ENCODE measurements at places on chromosomes 5 and 9.
A peak's percentile ranks its signal among the peaks of the same experiment; 100 is the strongest.

- no peak for DNase-seq
Observed at GRCh38 chr9:88937248-88937647, 54.0 kb upstream of the S1PR3 start.

GRCh38 chr9:121599872-121600585 is 51.4 kb upstream of the DAB2IP start:
- DNase-seq = no peak

DNA sequence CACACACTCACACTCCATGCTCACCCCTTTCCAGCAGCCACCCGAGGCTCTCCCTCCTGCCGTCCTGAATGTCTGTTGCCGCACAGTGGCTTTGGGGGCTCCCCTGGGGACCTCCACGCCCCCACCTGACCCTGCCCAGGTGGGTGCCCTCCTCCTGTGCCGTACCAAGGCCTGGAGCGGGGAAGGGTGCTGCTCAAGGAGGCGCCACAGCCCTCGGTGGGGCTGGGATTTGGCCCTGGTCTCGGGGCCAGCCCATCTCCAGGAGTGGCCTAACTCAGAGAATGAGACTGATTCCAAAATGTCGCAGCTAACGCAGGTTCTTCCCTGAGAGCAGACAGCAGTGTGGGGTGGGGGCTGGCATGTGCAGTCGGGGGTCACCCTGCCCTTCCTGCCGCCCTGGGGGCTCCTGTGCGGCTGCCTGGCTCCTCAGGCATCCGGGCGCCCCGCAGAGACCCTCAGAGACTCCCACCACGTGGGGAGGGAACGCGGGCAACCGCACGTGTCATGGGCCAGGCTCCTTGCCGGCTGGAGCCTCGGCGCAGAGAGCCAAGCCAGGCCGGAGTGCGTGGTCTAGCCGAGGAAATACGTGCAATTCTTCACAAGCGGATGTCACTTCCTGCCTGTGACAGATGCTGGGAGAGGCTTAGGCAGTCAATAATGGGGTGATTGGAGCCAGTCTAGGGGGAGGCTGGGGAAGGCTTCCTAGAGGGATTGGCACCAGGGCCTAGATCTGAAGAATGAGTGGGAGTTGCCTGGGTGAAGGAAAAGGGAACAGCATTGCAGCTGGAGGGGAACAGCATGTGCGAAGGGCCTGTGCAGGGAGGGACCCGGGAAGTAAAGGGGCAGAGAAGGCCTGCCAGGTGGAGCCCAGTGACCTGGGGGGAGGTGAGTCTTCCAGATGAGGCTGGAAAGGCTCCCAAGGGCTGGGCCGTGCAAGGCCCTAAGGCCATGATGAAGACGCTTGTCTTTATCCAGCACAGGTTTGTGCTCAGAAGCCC is 44.1 kb downstream of the C9orf50 start:
- DNase-seq = no peak

DNA sequence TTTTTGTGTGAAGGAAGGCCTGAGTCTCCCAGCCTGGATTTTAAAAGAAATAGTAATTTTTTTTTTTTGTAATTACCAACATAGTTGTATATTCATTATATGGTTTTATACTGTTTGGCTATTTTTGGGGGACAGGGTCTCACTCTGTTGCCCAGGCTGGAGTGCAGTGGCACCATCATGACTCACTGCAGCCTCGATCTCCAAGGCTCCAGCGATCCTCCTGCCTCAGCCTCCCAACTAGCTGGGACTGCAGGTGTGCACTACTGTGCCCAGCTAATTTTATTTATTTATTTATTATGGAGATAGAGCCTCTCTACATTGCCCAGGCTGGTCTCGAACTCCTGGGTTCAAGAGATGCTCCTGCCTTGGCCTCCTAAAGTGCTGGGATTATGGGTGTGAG is 5.1 kb downstream of the LRRC8A start:
- no peak for DNase-seq

DNA sequence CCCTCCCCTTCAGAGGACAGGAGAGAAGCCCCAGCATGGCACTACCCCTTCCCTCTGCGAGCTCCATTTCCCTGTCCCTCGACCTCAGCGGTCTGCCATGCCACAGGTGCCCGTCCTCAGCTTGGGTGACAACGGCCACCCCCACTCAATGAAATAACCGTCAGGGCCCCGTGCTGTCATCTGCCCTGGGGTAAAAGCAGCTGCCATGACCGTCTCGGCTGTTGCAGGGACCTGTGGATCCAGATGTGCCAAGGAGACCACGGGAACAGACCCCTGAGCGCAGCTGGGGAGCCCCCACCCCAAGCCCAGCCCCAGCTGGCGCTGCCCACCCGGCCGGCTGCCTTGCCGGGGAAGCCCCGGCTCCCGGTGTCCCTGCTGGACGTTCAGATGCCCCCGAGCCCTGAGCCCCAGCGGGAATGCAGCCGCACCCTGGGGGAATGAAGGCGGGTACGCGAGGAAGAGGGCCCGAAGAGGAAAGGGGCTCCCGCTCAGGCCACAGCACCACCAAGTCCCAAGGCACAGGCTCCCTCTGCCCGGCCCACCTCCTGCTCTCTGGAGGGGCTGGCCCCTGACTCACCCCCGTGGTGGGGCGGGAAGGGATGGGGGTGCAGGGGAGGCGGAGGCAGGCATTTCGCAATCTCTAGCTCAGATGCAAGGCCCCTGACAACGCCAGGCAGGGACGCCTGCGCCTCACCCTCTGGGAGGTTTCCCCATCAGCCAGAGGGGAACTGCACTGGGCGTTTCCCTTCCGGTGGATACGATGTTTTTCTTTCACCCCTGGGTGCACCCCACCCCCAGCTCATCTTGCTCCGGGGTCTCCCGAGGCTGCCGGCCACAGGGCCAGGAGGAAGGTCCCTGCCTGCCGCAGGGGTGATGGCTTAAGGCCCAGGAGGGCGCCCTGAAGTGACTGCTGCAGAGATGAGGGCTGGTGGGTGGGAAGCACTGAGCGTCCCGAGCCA is 49.2 kb downstream of the NACC2 start:
- DNase-seq = no peak

DNA sequence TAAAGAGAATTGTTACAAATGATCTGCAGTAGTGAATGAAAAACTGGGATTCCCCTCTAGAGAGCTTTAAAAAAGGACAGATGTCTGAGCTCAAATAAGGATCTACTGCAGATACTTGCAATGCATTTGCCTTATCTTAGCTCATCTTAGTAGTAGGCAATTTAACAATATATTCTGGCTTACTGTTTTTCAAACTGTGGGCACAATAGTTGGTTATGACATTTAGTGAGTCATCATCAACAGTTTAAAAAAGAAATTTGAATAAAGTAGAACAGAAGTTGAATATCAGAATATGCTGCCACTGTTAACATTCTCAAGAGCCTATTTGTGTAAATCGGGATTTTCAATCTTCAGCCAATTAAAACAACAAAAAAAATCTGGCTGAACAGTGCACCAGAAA is 6.7 kb upstream of the CAST start:
- DNase-seq = no peak

- no peak for DNase-seq
Observed at GRCh38 chr5:13249854-13250253, 694.6 kb downstream of the DNAH5 start.

- DNase-seq = no peak
Observed at GRCh38 chr5:64869419-64869818, 100.7 kb downstream of the CWC27 start.

DNA sequence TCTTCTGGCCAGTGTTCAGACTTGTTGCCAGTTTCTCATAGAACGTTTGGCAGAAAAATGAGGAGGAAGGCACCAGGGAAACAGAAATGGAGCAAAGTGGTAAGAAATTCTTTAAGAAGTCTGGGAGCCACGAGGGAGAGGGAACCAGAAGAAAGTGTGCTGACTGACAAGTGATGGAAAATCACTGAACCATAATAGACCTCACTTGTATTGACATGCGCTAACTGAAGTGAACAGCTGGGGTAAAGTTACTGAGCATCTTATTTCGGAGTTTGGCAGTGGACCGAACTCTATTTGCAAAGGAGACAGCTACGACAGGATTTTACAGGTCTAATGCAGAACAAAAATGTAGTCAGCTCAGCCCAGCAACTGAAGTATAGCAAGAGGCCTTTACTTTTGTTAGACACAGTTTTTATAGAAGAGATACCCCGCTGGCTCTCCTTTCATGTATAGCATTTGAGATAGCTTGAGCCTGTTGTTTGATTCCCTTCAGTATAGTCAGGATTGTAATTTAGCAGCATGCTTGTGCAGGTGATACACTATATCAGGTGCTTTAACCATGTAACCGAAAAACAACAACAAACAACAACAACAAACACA is 53.6 kb downstream of the HMHB1 start:
- no peak for DNase-seq

DNA sequence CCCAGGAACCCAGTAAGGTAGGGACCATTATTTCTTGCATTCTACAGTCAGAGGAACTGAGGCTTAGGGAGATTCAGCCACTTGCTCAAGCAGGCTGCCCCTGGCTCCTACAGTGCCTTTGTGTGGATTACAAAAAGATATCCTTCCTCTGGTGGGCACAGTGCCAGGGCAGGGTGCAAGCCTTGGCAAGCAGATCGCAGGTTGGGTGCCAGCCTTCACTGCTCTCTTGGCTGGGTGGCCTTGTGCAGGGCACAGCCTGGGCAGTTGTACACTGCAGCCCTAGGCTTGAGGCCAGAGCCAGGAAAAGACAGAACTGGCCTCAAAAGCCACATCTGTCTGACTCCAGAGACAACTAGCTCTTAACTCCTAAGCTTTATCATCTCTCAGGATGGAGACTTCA is 15.0 kb downstream of the DOCK2 start:
- no peak for DNase-seq

DNA sequence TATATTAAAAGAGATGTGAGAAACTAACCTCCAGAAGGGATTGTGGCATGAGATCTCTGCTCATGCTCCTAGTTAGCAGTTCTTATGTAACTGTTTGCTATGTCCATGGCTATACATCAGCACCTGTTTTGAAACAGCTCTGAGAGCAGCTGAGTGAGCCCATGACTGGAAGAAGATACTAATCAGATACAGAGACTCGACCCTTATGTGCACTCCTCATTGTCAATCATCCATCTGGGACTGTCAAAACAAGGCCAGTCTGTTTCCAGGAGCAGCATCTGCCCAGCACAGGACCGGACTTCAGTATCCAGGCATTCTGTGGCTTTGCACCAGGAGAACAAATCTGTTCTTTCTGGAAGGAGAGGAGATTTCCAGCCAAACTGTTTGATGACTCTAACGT is 77.7 kb downstream of the EFNA5 start:
- no peak for DNase-seq

GRCh38 chr5:27450607-27451006 is 412.2 kb upstream of the CDH9 start:
- no peak for DNase-seq

DNA sequence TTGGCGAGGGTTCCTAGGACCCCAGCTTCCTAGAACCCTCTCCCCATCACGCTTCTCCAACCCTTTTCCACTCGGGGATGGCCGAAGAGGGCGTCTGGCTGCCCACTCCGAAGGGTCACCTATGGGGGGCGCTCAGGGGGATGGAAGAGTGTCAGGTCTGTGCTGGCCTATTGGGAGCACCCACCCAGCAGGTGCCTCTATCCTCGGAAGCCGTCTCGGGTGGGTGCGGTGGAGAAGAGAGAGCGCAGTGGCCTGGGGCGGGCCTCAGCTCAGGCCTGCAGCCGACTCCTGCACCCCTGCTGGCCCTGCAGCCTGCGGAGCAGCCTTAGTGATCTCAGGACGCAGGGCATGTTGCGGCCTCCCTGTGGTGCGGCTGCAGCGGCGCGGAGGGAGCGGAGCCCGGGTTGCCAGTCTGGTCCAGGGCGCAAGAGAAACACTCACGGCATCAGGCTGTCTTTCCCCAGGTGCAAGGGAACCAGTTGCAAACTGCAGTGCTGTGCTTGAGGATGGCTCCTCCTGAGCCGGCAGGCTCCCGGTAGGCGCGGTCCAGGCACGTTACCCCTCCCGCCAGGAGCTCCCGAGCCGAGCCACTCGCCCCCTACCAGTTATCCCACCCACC is 1.5 kb upstream of the IRX2 start:
- DNase-seq = peak; percentile 70

DNA sequence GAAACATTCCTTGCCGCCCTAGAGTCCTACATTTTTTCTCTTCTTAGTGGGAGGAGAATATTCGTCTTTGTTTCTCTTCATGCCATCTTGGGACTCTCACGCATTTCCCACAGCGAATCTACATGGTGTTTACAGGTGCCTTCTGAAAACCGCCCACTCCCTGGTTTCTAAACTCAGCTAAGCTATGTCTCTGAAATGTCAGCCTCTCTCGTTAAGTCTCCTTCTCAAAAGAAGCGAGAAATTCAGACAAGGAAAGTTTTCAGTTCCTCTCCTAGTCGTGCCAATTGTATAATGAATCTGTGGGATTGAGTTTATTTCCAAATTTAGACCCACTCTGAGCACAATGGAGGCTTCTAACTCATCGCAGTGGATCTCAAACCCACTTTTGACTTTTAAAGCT is 186.8 kb upstream of the NFIB start:
- no peak for DNase-seq

DNA sequence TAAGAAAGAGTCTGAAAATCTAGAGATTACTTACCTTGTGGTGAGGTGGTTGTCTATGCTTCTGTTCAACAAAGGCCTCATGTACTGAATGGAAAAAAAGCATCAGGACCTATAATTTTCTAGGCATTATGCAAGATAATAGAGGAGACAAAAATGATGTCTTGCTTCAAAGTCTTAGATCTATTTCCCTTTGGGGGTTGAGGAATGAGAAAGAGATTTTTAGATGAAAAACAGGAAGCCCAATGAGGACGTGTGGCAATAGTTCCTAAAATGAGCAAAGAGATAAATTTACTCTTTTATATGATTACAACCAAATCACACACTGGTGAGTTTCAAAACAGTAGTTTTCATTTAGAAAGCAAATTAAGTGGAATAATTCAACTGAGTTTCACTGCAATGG is 99.5 kb downstream of the GHR start:
- no peak for DNase-seq

- DNase-seq = no peak
Observed at GRCh38 chr5:167908606-167909005, 382.8 kb upstream of the WWC1 start.

DNA sequence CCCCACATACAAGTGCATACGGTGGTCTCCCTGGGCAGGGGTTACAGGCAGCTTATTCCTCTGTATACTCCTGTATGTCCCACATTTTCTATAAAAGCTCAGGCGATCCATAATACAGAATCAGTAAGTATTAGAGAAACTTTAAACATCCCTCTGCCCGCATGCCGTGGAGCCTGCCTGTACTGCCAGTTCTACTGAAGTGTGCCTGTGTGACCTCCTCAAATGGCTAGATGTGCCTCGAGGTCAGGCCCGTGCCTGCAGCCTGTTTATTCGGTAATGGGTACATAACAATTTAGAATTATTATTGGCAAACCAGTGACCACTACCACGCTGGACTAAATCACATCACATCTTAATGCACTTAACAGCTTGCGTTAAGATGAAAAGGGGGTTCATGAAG is 190.8 kb downstream of the FANCC start:
- no peak for DNase-seq

- no peak for DNase-seq
Observed at GRCh38 chr9:94813379-94813778, 86.9 kb downstream of the AOPEP start.

All from ELF-1 (cell line).